ENCODE measurements at places on chromosomes 13 and 19. TPM values are rescaled to one million over a fixed set of nuclear protein-coding genes. Genes with fewer than 3 reads are reported as not detected.

DNA sequence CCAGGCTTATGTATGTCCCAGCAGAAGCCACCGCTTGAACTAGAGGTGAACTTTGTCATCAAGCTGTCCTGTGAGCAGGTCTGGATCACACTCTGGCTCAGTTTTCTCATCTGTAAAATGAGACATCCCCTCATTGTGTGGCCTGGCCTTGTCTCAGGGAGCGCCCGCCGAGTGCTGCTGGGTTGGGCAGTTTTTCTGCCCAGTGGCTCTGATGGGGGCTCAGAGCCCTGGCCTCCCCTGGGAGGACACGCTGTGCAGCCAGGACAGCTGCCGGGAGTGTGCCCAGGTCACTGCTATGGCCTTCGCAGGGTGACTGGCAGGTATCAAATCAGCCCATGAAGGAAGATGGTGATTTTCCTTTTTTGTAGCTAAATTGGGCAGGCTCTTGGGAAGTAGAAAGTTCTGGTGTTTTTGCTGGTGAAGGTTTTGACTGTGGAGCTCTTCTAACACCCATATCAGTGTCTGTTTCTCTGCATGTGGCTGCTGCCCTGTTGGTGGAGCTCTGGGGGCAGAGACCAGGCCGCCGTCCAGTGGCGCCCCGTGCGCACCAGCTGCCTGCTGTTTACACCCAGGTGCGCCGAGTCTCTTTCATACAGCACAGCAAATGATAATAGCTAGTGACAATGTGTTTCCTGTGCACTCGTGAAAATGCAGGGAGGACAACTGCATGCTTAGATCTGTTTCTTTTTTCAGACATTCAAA, 40.8 kb downstream of the SLC7A9 start:
- no peak for DNase-seq

- DNase-seq = no peak
These were observed 19.0 kb upstream of the ISYNA1 start for GRCh38 chr19:18456974-18457373.

The RHPN2 gene
- total RNA-seq = 5.1 TPM

GRCh38 chr19:41860419-41861115, 512 bp downstream of the RPS19 start:
- no peak for DNase-seq

DNA sequence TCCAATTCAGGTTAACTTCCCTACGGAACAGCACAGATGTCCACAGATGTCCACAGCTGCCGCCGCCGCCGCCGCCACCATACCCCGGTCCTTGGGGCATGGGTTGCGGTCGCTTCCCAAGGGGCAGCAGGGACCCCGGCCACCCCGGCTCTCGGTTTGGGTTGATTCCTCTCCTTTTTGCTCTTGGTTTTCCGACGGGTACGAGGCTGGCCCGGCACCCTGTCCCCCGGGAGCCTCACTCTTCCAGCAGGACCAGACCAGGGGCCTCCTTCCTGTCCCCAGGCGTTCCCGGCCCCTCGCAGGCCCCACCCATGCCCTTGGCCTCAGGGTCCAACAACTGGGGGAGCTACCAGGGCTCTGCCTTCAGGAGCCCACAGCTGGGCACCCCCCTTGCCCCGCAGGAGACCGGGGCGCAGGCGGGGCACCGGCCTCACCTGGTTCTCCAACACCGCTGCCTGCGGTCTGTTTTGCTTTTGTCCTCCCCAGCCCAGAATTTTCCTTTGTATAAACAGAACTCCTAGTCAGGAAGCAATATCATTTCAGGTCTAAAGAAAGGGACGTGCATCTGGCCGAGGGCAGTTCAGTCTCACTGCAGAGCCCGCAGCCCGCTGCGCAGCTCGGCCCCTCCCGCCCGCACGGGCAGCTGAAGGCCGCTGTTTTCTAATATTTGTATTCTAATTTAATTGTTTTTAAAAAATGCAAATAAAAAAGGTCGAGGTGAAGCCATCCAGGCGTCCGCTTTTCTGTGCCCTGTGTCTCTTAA, 27.9 kb downstream of the ZBTB7A start:
- no peak for DNase-seq

- DNase-seq = no peak
These were observed 486 bp downstream of the ZNF808 start for GRCh38 chr19:52527956-52528351.

DNA sequence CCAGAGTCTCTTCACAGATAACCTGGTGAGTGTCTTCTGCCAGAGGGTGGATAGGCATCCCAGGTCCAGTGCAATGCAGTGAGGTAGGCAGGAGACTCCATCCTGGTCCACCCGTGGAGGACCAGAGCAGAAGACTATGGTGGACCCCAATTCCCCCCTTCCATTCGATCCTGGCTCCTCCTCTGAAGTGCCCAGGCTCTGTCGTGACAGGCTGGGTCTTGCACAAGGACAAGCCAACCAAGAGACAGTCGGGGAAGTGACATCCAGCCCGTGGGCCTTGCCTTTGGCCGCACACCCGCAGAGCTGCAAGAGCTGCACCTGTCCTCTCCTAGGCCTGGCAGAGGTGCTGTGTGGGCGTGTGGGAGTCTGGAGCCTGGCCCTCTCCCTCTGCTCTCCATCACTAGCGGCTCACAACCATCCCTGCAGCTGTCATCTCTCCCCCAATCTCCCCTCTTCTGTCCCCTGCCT, 3.1 kb downstream of the ZNF784 start:
- no peak for DNase-seq

The MAMSTR gene
- 0.38 TPM for total RNA-seq

- no peak for DNase-seq
These were observed 56.3 kb upstream of the GPR12 start for GRCh38 chr13:26816881-26817280.

DNA sequence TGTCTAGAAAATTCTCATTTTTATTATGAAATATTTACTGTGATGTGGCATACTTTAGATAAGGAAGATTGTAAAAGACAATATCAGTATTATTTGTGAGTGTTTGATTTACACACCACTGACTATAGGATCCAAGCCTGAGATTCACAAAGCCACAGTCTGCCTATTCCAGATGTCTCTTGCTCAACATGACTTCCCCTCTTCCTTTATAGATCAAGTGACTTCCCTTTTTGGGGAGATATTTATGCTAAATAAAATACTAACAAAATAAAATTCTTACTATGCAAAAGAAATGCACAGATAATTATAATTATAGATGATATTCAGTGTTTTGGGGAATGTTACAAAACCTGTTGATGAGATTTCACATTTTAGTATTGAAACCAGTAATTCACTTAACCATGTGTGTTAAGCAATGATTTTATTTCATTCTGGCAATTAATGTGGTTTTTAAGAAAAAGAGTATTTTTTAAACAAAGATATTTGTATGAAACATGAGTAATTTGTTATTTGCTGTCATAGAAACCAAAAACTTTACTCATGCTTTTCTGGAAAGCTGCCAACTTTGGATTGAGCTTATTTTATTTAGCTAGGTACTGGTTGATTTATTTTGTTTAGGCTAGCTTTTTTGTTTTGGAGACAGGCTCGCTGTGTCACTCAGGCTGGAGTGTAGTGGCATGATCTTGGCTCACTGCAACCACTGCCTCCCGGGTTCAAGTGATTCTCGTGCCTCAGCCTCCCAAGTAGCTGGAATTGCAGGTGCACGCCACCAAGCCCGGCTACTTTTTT, 13.7 kb upstream of the GPR183 start:
- no peak for DNase-seq

The FGF22 gene
- total RNA-seq = not detected

All from thymus (tissue), 14 donors.